ENCODE measurements at places on chromosomes 5 and 9.
A peak's percentile ranks its signal among the peaks of the same experiment; 100 is the strongest.

- no peak for DNase-seq
These were observed 409.5 kb downstream of the PDE4D start for GRCh38 chr5:59483971-59484472.

GRCh38 chr5:170451747-170452365, 52.0 kb upstream of the KCNIP1 start:
- DNase-seq = peak; percentile 38

GRCh38 chr9:83280790-83281189, 217.8 kb upstream of the RASEF start:
- DNase-seq = no peak

GRCh38 chr5:31844622-31845345, 205.9 kb downstream of the PDZD2 start:
- DNase-seq = no peak

DNA sequence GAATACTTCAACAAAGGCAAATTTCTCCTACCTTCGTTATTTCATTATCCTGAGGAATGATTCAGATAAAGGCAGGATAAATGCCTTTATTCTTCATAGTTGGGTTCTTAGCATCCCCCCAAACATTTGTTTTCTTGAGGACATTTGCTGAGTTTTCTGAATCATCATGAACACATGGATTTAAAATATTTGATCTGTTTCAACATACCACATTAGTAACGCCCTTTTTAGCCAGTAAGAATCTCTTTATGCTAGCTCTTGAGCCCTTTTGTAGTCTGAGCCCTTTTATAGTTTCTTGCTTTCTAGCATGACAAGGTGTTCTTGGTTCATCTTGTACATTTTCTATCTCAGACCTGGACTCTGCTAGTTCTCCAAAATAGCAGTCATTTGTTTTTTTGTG, 27.9 kb downstream of the SKIC3 start:
- no peak for DNase-seq

DNA sequence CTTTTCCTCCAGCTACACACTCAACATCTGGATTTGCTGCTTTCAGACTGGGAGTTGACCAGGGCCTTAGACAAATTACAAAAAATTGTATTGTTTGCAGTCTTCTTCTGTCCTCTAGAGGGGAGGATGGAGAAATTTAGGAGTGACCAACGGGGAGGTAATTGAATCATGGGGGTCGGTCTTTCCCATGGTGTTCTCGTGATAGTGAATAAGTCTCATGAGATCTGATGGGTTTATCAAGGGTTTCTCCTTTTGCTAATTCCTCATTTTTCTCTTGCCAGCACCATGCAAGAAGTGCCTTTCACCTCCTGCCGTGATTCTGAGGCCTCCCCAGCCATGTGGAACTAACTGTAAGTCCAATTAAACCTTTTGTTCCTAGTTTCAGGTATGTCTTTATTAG, 4.2 kb downstream of the IFNA8 start:
- no peak for DNase-seq

- no peak for DNase-seq
These were observed 66.4 kb downstream of the WWC1 start for GRCh38 chr5:168357876-168358275.

GRCh38 chr5:75513841-75514240, 2.1 kb downstream of the POLK start:
- no peak for DNase-seq

- DNase-seq = no peak
These were observed 162.9 kb upstream of the DAB2 start for GRCh38 chr5:39587675-39588074.

DNA sequence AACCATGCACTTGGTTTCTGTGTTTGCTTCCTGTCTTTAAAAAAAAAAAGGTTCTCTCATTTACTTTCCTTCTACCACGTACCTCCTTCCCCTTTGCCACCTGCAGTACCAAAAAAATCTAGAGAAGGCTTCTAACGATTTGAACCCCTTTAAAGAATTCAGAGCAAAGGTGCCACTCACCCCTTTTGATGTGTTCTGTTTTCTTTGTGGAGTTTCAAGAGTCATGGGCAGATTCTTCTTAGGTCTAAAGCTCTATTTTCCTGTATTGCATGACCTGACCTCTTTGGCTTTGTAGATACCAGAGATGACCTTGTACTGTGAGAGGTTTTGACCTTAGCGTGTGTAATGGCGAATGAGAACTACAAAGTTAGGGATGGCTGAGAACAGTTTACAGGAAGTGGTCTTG, 29.0 kb downstream of the TXNDC8 start:
- DNase-seq = no peak

GRCh38 chr5:122121479-122122465, 7.6 kb upstream of the ZNF474 start:
- no peak for DNase-seq

- no peak for DNase-seq
These were observed 61.8 kb downstream of the GDA start for GRCh38 chr9:72211047-72211446.

DNA sequence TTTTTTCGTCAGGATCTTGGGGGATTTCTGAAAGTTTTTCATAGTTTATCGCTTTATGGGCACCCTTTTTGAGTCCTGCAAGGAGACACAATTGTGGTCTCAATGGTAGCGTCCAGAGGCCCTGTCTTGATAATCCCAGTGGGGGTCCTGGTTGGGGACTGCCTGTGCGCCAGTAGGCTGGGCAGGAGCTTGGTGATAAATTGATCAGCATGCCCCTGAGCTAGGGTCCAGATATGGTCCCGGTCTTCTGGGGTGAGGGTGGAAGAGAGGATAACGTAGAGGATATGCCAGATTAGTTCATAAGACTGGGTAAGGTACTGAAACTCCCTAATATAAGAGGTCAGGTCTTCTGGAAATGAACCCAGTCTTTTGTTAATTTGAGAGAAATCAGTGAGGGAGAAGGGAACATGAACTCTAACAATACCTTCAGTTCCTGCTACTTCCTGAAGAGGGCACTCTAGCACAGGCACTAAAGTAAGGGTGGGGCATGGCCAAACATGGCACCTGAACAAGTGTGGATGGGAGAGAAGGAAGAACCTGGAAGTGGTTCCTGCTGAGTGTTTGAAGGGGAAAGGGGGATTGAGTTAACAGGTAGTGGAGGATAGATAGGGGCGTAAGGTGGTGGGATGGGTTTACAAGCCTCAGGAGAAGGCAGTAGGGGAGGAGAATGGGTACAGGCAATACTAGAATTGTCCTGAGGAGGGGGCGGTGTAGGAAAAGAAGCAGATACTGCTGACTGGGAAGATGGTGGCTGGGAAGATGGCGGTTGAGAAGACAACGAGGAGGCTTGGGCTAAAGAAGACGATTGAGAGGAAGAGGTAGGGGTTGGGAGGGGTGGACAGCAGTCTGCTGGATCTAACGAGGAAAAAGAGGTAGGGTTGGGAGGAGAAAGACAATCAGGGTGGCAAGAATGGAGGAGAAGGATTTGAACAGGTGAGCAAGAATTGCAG, 33.8 kb upstream of the ANXA2R start:
- peak; percentile 34 for DNase-seq

DNA sequence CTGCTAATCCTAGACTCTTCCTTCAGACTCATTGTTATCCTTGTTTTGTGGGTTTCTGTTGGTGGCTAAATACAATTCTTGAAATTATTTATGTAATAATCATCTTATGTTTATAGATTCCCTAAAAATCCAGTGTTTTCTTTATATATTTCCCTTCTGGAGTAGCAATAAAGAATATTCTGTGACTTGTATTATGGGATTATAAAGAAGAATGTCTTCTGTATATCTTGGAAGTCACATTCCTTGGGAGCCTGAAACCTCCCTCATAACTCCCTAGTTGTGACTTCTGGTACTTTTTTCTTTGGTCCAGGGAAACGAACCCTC, 356.1 kb downstream of the TMEM167A start:
- DNase-seq = no peak

GRCh38 chr9:33718987-33719386, 76.4 kb upstream of the PRSS3 start:
- no peak for DNase-seq

DNA sequence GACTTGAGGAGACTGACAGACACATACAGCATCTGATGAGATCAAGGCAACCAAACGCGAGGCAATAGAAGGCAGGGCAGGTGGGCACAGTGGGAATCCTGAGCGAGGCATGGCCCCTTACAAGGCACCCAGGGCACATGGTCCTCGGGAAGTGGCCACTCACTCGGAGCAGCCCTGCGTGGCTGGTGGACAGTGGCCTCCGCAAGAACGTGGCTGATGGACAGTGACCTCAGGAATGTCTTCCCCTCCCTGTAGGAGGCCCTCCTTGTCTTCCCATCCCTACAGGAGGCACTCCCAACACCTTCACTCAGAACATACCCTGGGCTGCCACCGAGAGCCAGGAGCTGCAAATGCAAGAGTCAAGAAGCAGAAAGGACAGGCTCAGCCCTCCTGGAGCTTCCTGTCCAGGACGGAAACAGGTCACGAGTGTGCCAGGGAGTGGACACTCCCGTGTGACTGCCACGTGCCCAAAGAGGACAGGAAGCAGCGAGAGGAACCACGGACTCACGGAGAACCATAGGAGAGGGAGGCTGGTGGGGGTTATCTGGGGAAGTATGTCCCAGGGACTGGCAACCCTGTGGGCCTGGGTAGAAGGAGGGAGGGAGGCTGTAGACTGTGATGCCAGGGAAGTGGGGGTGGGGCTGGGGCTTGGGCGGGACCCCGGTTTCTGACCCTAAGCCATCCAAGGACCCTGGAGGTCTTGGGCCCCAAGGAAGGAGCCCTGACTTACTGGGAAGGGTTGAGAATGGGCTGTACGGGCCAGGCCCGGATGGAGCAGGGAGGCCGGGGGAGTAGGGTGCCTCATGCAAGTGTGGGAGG, 321.9 kb upstream of the IRX4 start:
- no peak for DNase-seq

DNA sequence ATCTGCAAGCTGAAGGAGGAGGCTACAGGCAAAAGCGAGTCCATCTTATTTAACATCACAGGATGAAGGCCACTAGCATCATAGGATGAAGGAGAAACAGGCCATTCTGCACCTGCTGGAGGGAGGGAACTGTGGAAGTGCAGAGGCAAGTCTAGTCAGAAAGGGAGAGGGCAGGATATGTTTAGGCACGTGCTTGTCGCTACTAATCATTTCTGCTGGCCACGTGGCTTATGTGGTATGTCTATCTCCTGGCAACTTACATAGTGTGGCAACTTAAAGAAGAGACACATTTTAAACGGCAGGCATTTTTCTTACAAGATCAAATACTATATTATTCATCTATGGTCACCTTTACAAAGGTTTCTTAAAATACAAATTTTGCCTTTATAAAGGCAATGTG, 74.0 kb downstream of the GNAQ start:
- no peak for DNase-seq

DNA sequence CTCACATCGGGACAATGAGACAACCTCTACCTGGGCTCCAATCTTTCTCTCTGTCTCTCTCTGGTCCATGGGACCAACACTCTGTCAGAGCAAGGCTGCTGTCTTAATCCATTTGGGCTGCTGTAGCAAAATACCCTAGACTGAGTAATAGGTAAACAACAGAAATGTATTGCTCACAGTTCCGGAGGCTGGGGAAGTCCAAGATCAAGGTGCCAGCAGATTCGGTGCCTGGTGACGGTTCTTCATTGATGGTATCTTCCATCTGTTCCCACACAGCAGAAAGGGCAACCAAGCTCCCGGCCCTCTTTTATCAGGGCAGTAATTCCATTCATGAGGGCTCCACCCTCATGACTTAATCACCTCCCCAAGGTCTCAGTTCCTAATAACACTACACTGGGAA, 61.3 kb upstream of the SPOCK1 start:
- DNase-seq = no peak

DNA sequence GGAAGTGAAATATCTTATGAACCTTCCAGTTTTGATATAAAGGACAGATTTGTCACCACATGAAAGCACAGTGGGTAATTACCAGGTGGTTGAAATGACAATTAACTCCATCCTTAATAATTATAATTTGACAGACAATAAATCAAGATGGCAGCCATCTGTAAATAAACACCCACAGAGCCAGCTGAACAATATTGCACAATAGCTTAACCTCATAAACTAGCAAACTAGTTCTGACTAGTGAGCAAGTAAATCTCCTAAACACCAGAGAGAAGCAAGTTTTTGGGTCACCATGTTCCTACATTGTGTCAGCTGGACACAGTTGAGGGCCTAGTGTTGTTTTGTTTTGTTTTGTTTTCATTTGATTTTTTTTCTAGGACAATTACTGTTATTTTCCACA, 577.4 kb downstream of the ACTL7B start:
- no peak for DNase-seq

GRCh38 chr9:87751868-87752267, 25.9 kb downstream of the CTSL start:
- no peak for DNase-seq

GRCh38 chr9:23682891-23683431, 143.1 kb downstream of the ELAVL2 start:
- no peak for DNase-seq

GRCh38 chr9:110977259-110977709, 61.0 kb downstream of the LPAR1 start:
- DNase-seq = peak; percentile 26

GRCh38 chr5:126869005-126869451, 92.1 kb downstream of the LMNB1 start:
- no peak for DNase-seq

DNA sequence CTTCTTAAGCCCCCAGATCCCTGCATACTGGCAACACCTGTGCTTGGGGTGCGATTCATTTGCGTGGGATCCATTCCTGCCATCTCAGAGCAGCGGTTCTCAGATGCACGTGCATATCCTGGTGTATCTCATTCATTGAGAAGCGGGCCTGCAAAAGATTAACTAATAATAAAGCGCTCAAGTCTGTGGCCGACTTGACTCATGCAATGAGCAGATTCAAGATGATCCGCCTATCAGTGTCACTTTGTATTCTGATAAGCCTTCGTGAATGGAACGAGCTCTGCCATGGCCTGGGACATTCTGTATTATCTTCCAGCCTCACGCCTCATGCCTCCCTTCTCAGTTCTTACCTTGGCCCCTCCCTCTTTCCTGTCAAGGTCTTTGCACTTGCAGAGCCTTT, 22.3 kb downstream of the C1QTNF2 start:
- no peak for DNase-seq

GRCh38 chr9:130414081-130414731, 30.6 kb upstream of the ASS1 start:
- DNase-seq = no peak

GRCh38 chr5:107538331-107538730, 132.4 kb downstream of the EFNA5 start:
- no peak for DNase-seq

GRCh38 chr9:34584970-34585369, 4.6 kb downstream of the CNTFR start:
- DNase-seq = no peak

DNA sequence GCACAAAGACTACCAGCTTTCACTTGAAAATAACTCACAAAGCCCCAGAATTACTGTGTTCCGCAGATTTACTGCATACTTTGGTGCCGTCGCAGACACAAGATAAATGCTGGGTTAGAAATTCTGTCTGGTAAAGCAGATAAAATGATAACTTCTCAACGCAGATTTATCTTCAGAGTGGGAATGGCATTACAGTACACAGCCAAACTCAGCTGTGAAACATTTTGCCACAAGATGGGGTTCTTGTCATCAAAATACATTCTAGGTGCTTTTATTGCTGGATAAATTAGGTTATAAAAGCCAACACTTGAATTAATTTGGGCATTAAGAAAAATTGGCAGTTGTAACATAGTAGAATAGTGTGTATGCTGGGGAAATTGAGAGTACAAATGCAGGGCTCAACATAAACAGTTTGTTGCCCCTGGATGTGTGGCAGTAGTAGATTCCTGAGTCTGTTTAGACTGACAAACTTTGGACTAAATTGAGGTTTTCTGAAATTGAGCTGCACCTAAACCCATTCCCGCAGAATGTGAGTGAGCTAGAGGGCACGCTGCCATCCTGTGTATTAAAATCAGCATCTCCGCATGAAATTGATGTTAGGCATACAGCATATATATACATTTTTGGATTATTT, 61.1 kb downstream of the LMNB1 start:
- no peak for DNase-seq

Data from H54 (cell line).